ENCODE measurements at places on chromosomes 12 and 14. TPM values are rescaled to one million over a fixed set of nuclear protein-coding genes. Genes with fewer than 3 reads are reported as not detected.
A peak's percentile ranks its signal among the peaks of the same experiment; 100 is the strongest.

- DNase-seq, result no peak
Measured at GRCh38 chr12:98085046-98085755, 430.2 kb upstream of the TMPO start.

DNA sequence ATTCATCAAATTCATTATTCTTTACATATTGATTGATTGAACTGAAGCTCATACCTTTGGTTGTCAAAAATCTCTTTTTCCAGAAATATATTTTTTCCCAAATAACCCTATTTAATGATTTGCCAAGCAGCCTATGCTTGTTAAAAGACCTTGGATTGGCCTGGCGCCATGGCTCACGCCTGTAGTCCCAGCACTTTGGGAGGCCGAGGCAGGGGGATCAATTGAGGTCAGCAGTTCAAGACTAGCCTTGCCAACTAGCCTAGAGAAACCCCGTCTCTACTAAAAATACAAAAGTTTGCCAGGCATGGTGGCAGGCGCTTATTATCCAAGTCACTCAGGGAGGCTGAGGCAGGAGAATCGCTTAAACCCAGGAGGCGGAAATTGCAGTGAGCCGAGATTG lies 165.1 kb upstream of the MGAT4C start:
- no peak for DNase-seq

DNA sequence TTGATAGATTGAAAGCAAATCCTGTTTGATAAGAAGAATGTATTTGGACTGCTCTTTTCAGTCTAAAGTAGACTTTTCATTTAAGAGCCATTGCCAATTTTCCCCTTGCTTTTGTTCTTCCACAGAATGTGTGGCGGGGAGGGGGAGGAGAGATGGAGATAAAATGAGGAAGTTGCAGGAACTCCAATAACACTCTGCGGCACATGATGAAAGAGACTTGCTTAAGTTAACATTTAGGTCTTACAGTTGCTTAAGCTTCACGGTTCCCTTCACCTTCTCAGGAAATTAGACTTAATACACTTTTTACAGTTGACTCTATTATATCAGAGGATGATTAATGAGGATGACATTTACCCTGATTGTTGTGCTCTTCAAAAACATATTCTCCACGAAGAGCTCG lies 537.3 kb downstream of the TMTC2 start:
- no peak for DNase-seq

DNA sequence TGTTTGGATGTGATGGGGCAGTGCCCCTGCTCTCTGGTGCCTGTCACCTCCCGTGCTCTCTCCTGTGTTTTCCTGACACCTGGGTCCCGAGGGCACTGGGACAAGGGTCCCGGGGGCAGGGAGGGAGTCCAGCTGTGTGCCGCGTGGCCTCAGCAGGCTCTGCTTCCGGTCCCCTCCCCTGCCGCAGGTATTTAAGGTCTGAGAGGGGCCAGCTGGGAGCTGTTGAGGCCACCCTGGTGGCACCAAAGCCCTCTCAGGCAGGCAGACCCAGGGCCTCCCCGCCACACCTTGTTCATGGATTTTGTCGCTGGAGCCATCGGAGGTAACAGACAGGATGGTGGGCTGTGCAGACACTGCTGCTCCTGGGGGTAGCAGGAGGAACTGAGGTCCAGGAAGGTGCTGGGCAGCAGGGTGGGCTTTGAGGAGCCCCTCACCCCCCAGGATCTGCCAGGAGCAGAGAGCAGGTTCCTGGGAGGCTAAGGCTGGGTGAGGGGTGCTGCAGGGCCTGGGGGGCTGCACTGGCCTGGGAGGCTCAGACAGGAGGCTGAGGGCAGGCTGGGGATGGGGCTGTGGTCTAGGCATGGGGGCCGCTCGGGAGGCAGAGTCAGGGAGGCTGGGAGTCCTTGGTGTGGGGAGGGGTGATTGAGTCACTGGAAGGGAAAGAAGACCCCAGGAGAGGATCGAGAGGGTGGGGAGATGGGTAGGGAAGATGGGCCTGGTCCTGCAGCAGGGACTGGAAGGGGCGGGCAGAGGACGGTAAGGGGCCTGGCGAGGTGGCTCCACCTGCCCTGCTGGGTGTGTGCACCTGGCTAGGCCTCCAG lies at the start of gene SLC25A47:
Gene SLC25A47 (plus strand): TSS at position 219 of the 821 bp plus-strand sequence. CDS start 76 bp downstream, at position 295.
- DNase-seq, result no peak

DNA sequence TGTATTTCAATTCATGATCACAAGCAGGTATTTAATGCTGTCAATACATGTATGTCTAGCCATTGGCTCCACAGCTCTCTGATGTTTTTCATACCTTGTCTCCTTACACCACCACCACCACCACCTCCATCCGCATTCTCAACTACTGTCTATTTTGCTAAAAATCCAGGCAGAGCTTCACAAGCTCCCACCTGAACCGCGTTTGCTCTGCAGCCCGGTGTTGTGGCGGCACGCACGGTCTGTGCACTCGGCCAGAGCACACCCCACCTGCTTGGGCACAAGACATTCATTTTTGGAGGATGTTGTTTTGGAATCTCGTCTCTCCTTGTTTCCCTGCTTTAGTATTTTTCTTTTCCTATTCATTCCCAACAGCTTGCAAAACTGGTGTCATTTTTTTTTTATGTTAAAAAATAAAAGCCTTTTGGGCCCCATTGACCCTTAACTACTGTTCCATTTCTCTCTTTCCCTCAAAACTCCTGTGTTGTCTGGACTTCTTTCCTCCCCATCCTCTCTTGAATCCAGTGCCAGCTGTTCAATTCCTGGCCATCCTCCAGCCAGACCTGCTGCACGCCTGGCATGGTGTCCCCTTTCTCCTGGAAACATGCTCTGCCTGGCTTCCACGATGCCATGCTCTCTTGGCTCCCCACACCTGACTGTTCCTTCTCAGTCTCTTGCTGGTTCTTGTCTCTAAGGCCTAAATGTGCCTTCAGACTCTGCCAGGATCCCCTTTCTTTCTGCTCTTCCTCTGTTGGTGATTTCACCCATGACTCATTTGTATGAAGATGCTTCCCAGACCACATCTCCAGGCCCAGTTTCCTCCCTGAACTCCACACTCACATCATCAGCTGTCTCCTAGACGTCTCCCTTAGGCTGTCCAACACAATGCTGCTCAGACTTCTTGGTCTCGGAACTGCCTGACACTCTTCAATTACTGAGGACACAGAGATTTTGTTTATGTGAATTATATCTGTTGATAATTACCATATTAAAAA lies 37.9 kb downstream of the PIWIL1 start:
- no peak for DNase-seq

DNA sequence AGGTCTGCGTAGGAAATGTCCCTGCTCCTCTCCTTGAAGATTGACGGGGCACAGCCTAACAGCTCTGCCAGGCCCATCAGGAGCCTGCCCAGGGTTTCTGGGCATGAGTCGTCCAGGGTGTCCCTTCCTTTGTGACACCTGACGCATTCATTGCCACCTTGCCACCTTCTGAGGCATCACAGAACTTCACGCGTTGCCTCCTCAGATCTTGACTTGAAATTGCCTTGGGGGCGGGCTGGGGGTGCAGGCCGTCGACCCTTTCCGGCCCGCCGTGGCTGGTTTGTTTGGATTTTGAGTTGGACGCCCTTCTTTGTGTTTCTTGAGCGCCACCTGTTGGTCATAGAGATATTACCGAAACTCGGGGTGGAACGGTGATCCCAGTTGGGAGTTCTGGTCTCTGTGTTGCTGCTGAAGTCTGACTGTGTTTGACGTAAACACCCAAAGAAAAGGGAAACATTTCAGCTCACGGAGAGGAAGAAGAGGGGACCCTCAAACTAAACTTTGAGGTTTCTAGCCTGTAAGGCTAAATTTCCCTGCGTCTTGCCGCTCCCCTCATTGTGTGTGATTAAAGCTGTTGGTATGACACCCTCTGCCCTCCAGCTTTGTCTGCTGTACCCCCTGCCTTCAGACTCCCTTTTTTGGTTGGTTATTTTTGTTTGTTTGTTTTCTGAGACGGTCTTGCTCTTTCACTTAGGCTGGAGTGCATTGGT lies 44.6 kb downstream of the MLXIP start:
- DNase-seq, result no peak

- peak; percentile 49 for DNase-seq
Measured at GRCh38 chr14:61103541-61104339, 122.7 kb downstream of the SLC38A6 start.

DNA sequence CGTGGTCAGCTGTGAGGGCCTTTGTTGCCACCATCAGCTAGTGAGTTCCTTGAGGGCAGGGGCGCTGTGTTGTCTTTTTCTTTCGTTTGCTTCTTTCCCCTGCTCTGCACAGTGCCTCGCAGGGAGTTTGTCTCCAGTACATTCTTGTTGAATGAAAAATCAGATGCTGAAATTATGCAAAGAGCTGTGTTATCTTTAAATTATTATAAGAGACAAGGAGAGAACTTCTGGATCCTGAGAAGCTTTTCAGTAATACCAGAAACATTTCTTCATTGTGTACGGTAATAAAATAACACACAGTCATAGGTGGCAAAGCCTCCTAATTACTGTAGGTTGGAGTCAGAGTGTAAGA lies 14.9 kb downstream of the EML1 start:
- DNase-seq, result no peak

- DNase-seq, result no peak
Measured at GRCh38 chr12:14514154-14514842, 53.4 kb downstream of the PLBD1 start.

ALDH1L2 gene
- total RNA-seq, result 1.3 TPM

DNA sequence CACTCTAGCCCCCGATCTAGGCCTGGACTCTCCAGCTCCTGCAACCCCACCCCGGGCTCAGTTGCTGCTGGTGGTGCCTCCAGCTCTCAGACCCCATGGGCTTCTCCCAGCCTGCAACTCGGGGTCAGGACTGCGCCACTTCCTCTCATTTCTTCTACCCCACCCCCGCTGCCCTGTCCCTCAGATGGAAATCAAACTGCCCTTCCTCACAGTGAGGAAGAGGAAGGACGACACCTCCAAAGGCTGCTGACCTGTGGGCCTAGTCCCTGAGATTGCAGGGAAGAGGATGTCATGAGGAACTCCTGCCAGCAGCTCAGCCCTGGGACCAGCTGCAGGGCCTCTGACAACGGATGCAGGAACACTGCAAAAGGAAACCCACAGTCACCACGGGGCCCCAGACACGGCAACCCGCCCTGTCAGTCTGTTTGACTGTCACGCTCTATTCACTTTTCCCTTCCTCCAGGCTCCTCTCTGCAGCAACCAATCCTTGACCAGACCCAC lies 29.3 kb upstream of the PNMA1 start:
- DNase-seq, result peak; percentile 78

- no peak for DNase-seq
Measured at GRCh38 chr12:6322352-6322751, 11.9 kb downstream of the PLEKHG6 start.

GRCh38 chr12:34345801-34346200 lies 323.5 kb downstream of the ALG10 start:
- DNase-seq, result no peak

DNA sequence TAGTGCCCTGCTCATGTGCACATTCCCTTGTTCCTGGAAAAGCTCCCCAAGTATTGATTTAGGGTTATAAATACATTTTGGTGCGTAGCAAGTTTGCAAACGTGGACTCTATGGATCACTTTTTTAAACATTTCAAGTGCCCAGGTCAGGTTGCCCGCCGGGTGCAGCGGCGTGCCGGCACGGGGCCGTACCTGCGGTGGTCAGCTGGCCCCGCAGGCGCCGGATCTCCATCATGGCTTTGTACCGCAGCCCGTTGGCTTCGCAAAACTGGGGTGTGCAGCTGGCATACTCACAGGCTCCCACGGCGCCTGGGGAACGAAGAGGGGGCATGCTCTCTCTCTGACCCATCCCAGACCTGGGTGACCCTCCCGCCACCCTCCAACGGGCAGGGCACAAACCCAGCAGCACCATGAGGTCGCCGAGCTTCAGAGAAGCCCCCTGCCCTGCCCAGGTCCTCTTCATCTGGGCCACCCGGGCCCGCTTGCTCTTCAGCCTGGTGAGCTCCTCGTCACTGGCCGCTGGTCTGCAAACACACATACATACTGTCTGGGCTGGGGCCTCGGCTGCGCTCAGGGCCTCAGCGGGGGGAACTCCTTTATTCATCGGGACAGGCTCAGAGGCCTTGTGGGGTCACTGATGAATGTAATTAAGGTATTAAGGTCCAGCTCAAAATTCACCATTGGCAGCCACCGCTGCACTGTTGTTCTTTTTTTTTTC lies 35.1 kb downstream of the DHX37 start:
- no peak for DNase-seq

GRCh38 chr14:77369285-77369684 lies 7.6 kb downstream of the TMED8 start:
- no peak for DNase-seq

EEF1AKMT3 gene
- 1.2 TPM for total RNA-seq

DNA sequence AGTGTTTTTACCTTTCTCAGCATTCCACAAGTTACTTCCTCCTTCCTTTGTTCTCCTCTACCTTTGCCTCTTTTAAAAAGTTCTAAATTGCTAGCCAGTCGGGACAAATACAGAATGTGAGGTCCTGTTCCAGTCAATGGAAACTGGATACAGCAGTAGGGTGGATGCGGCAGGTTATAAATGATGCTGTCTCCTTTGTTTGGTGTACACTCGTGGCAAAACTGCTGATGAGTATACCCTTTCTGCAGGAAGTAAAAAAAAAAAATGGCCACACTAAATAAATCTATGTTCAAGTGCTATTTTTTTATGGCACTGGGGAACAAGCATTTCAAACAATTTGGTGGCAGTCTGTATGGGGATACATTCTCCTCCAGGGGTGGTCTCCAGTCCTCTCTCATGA lies 27.5 kb downstream of the KLRK1 start:
- DNase-seq, result no peak

DNA sequence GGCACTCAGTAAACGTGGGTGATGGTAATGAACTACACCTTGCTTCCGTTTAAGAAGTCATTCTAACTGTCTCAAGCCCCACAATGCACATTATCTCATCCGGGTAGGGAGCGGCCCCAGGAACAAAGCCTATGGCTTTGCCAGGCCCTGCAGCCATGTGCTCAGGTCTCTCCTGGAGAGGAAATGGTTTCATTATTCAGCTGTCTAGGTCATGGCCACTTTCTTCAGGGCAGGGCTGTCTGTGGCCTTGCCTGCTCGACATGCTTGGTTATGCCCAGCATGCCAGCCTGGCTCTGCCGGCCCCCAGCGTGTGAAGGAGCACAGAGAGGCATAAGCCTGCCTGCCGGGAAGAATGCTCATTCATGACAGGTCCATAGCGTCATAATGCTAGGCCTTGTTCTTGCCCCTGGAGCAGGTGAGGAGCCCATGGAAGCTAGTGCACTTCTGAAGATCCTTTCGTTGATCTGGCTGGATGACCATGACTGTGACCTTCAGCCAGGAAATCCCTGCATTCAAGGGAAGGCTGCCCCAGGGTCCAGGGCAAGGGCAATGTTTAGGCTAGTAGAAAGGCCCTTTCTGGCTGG lies 26.3 kb upstream of the FOS start:
- no peak for DNase-seq

DNA sequence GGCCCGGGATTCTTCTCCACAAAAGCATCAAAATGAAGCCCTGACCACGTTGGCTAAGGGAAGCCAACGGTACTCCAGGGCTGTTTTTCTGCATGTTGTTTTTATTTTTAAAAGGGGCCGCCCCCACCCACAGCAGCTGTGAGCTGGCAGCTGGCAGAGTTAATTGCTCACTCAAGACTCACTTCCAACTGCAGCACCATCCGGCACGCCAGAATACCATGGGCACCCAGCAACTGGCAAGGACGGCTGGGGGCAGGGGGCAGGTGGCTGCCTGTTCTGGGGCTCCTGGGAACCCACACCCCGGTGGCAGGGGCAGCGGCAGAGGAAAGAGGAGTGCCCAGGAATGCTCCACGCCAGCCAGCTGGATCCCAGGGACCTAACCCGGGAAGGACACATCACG lies 44.3 kb downstream of the NCOR2 start:
- DNase-seq, result peak; percentile 45

IFI27 gene
- total RNA-seq, result 132 TPM

- no peak for DNase-seq
Measured at GRCh38 chr12:42039577-42039976, 105.1 kb downstream of the GXYLT1 start.

Measured in Right ventricle myocardium superior (tissue), 1 donor.